GM18507 (cell line): ENCODE measurements at places on chromosomes 16 and 17.

GRCh38 chr16:67946128-67946569 is 2.2 kb upstream of the LCAT start:
- DNase-seq: no peak

DNA sequence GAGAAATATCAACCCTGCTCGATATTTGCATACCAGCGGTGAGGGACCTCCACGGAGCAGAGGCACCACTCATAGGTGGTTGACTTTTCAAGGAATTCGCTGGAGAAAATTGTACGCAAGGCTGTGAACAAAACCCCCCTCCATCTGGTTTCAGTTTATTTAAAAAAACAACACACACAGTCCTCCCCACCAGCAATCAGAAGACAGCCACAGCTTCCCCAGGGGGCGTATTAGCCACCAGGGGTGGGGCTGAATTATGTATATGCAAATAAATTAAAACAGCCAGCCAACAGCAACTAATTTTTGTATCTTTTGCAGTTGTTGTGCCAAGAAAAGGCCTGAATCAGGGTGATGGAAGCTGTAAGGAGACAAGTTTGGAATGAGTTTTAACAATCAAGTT is 5.9 kb upstream of the HSD11B2 start:
- no peak for DNase-seq

DNA sequence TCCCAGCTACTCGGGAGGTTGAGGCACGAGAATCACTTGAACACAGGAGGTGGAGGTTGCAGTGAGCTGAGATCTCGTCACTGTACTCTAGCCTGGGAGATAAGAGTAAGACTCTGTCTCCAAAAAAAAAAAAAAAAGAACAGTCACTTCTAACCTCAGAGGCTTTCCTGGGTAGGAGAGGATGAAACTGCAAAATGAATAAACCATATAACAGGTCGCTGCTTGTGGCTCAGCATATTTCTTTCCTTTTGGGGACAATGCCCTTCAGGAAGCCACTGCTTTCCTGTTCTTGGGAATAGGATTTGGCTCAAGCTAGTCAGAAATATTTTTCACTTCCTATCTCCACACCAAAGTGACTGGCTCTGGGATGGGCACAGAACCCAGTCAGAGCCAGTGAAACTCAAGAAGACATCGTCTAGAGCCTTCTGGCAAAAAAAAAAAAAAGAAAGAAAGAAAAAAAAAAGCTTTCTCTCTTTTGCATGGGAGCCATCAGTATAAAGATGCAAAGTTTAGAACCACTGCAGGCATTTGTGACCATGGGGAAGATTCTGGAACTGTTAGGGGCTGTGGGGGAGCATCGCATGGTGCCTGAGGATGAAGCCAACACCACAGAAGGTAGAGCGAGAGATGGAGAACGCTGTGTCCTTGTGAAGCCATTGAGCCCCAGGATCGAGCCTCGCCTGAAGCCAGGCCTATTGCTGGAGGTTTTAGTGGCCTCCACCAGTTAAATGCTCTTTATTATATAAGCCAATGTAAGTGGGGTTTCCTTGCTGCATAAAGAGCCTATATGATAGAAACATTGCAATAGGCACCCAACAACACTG is 71.8 kb upstream of the MRTFB start:
- no peak for DNase-seq

- no peak for DNase-seq
Observed at GRCh38 chr17:74276541-74277009, 2.5 kb downstream of the DNAI2 start.

- DNase-seq: no peak
Observed at GRCh38 chr16:19113577-19114358, at the start of gene ITPRIPL2. Gene ITPRIPL2, plus strand, starts transcription at chr16:19113964. Its CDS starts 498 bp downstream, at chr16:19114462.

- peak; percentile 56 for DNase-seq
Observed at GRCh38 chr17:57243171-57243622, 13.1 kb upstream of the MSI2 start.

DNA sequence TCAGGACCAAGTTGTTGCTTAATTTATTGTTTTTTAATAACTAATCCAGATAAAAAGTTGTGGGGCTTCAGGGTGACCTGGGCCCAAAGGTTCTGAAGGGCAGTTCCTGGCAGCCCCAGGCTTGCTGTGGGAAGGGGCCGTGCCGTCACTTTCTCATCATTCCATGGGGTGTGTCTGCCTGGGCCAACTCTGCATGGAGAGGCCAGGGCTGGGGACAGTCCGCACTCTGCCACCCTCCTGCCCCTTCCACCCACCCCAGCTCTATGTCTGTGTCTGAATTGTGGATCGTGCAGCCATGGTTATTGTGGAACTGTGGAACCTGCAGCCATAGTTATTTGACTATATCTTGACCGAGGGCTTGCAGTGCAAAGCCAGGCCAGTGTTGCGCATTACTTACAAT is 4.0 kb downstream of the LIMD2 start:
- no peak for DNase-seq

DNA sequence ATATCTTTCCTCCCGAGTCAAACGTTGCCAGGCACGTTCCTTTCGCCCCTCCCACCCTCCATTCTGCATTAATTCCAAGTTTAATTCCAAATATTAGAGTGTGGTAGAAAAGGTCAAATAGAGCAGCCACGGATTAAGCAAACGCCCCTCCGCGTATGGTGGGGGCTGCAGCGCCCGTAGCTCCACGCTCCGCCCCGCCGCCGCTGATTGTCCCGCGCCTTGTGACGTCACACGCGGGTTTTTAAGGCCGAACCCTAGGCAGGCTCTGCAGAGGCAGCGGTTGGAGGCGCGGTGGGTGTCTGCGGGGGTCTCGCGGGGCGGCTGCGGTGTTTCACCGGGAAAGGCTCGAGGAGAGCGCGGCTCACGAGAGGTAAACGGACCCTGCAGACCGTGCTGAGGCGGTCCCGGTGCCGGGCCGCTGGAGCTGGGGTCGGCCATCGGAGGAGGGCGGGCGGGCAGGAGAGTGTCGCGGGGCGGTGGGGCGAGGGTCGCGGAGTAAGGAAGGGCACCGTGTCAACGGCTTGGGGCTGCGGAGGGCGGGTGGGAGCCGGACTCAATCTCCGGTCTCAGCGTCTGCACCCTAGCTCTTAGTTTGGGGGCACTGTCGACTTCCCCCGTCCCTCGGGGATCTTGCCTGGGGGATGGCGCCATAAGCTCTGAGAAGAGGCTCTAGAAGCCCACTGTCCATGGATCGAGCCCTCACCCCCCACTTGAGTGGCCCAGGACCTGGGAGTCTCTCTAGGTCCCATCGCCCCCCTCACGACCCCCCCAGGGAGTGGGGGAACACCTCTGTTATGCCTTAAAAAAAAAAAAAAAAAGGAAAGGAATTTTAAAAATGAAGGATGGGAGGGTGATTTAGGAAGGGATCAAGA is at the start of gene ARL4D:
Gene ARL4D, plus strand, starts transcription at position 270 of the 872 bp plus-strand sequence. CDS start 740 bp downstream, outside the sequence.
- DNase-seq: peak; percentile 50
